ENCODE measurements at places on chromosomes 13 and 19.

GRCh38 chr19:2627319-2627829 lies 75.1 kb downstream of the GNG7 start:
- DNase-seq, result peak; percentile 98

DNA sequence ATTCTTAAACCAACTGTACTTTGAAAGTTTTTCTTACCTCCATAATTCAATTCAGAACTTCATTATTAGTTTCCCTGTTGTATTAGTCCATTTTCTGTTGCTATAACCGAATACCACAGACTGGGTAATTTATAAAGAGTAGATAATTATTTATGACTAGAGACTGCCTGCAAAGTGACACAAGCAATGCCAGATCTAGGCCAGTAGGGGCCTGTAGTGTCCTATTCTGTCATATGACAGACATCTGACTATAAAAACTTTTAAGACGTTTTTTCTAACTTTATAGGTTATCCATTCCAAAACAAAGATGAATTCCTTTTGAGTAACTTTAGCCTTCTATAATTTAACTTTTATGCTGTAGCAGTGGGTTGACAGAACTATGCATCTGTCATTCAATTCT lies 2783.8 kb downstream of the PCDH9 start:
- DNase-seq, result no peak

DNA sequence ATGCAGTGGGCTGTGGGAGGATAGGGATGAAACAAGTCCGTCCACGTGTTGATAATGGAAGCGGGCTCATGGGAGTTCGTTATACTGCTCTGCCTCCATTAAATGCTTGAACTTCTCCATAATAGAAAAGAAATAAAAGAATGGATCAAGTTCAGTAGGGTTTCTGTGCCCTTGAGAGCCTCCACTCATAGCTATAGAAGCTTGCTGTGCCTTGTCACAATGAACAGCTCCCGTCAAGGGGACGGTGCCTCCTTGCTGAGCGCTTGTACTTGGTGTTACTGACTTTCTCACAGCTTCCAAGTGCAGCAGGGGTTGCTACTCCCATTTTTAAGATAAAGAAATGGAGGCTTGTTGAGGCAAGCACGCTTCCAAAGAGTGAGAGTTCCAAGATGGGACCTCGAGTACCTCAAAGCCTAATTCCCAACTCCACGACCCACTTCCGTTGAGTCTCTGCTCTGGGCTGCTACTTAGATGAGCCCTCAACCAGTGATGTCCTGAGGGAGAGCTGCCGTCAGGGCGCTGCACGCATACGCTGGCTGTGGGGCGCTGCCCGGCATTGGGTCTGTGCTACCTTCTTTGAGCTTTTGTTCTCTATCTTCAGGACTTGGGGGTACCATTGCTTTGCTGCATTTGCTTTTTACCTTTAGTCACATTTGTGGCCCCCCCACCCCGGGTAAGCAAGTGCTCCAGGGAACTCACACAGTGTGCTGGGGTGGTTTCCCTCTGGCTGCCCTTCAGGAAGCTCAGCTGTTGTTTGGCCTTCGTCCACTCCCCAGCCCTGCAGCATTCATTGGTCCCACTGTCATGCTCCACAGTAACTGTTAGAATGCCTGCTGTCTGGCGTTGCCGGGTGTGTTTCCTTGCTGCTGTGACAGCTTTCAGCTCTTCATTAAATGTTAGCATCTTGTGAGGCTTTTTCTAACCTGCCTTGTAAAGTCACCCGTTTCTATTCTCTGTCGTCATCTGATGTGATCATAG lies 9.5 kb downstream of the SNRNP70 start:
- no peak for DNase-seq

DNA sequence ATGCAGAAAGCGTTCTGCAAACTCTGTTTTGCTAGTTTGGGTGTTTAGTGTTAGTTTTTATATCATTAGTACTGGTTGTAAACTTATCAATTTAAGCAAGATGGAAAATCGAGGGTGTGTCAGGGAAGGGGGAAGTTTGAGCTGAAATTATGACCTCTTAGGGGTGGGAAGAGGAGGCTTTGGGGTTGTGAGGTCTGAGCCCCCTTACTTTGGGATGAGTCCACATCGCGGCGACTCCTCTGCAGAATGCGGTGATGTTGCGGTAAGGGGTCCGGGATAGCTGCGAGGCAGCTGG lies 743 bp upstream of the NDUFS7 start:
- no peak for DNase-seq

- peak; percentile 16 for DNase-seq
These were observed 45.8 kb downstream of the TGDS start for GRCh38 chr13:94550062-94550738.

All from CD14-positive monocyte (primary cell).